ENCODE measurements at places on chromosomes 1 and 21.

DNA sequence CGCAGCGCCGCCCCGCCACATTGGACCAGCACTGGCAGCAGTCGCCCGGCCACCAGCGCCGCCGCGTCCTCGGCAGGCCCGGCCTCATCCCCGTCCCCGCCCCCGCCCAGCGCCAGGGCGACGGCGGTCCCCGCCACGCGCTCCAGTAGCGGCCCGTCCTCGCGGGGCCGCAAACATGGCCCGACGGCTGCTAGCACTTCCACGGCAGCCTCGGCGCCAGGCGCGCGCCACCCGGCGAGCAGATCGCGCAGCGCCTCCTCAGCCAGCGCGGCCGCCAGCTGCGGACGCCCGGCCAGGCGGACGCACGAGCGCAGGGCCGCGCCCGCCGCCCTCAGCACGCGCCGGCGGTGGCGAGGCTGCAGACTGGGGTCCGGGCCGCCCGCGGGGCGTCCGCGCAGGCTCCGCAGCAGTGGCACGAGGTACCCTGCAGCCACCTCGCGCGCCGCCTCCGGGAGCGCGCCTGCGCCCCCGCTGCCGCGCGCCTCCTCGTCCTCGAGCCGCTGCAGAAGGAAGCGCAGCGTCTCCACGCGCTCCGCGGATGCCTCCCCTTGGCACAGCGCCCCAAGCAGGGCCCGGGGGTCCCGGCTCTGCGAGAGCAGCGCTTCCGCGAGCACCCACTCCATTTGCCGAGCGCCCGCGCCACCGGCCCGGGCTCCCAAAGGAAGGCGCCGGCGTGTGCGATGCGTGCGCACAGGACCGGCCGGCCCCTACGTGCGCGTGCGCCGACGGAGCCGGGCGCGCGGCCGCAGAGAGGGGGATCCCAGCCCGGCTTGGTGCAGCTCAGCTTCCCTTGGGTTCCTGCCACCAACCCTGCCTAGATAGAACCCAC, at the start of gene TARBP1:
Gene TARBP1, minus strand, starts transcription at position 699 of the 829 bp plus-strand sequence. Its CDS starts 76 bp downstream, at position 623.
- DNase-seq, result peak; percentile 47

- DNase-seq, result no peak
Observed at GRCh38 chr1:175646439-175647209, 96.8 kb downstream of the TNR start.

- no peak for DNase-seq
Observed at GRCh38 chr1:178603926-178604325, 91.0 kb downstream of the TEX35 start.

DNA sequence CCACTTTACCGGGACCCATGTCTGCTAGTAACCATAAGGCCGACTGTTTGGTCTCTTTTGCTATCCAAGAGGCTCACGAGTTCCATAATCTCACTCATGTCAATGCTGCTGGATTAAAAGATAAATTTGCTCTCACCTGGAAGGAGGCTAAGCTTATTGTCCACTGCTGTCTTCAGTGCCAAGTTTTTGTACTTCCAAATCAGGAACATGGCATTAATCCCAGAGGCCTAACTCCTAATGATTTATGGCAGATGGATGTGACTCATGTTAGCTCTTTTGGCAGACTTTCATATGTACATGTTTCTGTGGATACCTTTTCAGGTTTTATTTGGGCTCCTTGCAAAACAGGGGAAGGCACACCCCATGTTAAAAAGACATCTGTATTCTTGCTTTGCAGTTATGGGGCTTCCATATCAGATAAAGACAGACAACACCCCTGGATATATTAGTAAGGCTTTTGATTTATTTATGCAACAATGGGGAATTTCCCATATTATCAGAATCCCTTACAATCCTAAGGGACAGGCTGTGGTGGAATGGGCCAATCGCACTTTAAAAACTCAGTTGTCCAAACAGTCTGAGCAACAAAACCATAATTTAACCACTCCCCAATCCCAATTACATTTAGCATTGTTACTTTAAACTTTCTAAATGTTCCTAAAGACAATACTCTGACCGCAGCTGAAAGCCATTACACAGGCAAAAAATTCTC, 162.7 kb downstream of the IER5 start:
- DNase-seq, result no peak

GRCh38 chr1:205229399-205229871, 1.7 kb downstream of the TMCC2 start:
- peak; percentile 22 for DNase-seq

DNA sequence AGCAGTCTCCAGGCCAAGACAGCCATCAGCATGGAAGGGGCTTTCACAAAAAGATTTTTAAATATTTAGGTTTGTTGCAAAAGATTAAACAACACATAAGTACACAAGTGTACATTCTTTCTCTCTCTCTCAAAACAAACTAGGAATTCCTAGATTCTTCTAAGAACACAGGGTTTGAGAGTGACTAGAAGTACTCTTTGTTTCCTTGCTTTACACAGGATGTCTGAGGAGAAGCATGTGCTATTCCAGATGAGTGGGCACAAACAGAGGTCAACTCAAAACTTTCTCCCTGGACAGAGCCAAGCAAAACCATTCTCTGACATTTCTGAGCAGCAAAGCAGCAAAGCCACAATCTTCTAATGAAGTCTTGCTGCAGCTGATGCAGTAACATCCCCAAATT, 210.6 kb upstream of the HOOK1 start:
- no peak for DNase-seq

DNA sequence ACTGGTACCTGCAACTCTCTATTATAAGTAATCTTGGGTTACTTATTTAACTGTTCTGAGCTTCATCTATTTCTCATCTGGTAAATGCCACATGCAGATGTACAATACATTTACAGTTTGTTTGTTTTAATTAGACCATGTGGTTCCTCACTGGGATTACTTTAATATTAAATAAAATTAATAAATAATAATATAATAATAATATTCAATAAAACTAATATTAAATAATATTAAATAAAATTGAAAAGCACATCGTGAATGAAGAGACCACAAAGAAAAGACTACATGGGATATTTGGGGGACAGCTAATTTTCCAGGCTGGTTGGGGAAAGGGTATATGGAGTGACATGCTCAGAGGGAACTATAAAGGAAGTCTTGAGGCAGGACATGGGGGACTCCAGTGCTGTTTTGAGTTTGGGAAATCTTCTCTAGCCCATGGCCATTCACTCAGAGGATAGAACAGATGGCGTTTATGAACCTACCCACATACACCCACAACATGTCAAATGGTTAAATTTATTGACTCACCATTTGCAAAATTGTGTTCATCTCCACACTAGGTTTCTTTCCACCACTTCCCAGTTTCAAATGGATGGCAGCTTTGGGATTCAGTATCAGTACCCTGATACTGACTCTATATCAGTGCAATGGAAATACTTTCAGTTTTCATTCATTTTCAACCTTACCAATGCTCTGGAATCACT, 25.6 kb downstream of the DIRAS3 start:
- no peak for DNase-seq

- no peak for DNase-seq
Observed at GRCh38 chr1:246532519-246532918, 25.4 kb upstream of the SMYD3 start.

DNA sequence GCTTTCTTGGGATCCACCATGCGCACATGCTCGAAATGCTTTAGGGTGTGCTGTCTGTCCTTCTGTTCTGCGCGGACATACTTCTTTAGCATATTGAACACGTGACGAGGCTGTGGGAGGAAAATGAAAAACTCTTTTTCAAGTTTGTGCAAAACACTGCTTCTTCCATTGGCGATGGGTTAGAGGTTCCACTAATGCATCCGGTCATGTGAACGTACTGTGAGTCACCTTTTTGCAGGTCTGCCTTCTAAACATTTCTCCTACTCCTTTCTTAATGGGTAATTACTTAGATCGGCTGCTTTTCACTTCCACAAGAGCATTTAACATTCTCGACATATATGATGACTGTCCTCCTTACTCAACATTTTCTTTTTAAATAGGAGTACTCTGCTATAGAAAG, 214.9 kb downstream of the APP start:
- DNase-seq, result no peak

GRCh38 chr1:201026234-201026633, 2.7 kb upstream of the KIF21B start:
- DNase-seq, result no peak

DNA sequence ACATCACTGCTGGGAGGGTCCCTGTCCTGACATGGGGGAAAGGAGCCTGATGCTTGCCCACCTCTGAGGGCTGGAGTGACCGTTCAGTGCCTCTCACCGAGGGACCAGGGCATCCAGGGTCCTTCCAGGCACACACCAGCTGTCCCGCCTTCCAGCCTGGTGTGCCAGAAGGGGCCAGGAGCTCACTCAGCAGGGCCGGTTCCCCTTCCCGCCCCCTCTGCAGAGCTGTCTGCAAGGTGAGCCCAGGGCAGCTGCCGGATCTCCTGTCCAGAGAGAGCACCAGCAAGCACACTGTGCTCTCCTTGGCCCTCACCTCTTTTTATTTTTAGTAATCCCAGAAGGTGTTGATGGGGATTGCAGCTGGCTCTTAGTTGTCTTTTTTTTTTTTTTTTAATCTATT, 16.9 kb downstream of the H6PD start:
- DNase-seq, result no peak
